ENCODE measurements at places on chromosomes 6 and 20.
A peak's percentile ranks its signal among the peaks of the same experiment; 100 is the strongest.

DNA sequence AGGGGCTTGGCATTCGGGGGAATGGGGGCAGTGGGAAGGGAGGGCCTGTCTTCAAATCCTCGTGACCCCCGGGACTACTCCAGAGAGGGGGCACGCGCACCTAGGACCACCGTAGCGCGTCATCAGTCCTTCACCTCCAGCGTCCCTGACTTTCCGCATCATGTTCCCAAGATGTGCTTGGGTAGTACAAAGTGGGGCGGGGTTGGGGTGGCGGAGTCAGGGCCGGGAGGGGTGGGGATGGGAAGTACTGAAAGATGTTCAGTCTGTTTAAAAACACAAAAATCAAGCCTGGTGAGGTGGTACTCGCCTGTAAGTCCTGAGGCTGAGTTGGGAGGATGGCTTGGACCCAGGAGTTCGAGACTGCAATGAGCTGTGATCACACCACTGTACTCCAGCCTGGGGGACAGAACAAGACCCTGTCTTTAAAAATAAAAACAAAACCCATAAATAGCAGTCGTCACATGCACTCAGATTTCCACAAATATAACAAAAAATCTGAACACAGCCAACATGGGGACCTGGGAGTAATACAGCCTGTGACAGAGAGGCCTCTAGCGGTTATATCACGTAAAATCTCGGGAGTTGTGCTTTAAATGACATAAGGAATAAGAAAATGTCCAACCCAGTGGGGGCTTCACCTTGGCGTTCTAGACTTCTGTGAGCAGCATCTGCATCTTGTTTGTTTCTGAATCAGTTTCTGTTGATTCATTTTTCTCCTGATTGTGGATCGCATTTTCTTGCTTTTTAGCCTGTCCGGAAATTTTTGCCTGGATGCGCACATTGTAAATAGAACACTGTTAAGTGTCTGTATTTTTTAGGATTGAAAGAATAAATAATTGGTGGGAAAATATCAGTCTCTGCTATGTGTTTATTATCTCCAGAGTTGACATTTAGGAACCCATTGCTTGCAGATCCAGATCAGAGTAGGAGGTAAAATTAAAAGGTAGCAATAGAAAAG is 698 bp upstream of the LRP11 start:
- DNase-seq, result peak; percentile 86

DNA sequence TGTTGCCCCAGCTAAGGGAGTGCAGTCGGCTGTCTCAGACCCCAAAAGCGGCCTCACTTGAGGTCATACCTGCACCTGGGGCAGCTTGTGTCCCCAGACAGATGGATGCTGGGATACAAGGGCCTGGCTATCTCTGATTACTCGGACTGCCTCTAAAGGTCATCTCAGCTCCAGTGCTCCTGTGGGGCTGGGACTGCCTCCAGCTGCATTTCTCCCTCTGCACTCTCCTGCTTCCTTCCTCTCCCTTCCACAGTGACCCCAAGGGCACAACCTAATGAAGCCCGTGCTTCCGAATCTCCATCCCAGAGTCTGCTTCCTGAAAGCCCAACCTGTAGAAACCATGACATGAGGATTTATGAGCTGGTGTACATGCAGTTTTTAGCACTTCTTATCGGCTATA is 22.8 kb upstream of the OCSTAMP start:
- no peak for DNase-seq

DNA sequence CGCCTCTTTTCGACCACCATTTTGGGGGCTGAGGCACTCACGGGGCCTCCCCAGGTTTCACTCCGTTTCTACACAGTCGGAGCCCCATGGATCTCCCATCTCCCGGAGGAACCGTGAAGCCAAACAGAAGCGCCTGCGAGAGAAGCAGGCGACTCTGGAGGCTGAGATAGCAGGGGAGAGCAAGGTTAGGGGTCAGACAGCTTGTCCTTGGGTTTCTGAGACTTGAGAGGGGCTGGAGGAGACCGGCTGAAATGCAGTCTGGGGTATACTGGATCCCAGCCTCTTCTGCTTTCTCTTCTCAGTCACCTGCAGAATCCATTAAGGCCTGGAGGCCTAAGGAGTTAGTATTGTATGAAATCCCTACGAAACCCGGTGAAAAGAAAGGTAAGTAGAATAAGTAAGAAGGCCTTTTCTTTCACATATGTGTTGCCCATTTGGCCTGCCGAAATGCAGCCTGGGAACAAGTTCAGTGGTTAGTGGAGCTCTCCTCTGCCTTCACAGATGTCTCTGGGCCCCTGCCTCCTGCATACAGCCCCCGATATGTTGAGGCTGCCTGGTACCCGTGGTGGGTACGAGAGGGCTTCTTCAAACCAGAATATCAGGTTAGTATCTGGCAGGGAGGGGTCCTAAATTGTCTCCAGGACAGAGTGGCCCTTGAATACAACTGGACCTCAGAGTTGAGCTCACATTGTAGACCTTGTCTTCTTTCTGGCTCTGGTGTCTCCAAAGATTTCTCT is 984 bp downstream of the VARS2 start:
- no peak for DNase-seq

DNA sequence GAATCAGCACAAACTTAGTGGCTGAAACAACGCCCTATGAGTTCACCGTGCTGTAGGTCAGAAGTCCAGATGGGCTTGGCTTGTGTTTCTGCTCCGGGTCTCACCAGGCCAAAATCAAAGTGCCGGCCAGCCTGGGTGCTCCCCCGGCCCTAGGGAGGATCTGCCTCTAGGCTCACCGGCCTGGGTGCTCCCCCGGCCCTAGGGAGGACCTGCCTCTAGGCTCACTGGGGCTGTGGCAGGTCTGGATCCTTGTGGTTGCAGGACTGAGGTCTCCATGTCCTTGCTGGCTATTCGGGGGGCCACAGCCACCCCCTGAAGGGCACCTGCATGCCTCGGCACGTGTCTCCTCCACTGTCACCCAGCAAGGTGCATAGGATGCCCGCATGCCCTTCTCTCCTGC is 216.3 kb downstream of the TAF4 start:
- no peak for DNase-seq

DNA sequence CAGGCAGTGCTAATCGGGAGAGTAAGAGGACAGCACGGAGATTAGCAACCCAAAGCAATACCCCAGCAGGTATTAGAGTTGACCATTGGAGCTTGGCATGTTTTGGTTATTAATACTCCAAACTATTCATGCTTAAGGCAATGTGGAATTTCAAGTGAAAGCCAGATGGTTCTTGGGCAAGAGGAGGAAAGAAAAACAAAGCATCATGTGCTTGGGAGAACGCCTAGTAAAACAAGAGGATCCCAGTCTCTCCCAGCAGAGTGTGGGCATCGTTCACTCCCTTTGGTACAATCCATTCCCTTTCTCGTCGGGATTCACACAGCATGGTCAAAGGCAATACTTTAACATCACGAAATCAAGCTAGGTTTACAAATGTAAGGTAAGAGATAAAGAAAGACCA is 349.8 kb downstream of the PRKN start:
- DNase-seq, result peak; percentile 88

DNA sequence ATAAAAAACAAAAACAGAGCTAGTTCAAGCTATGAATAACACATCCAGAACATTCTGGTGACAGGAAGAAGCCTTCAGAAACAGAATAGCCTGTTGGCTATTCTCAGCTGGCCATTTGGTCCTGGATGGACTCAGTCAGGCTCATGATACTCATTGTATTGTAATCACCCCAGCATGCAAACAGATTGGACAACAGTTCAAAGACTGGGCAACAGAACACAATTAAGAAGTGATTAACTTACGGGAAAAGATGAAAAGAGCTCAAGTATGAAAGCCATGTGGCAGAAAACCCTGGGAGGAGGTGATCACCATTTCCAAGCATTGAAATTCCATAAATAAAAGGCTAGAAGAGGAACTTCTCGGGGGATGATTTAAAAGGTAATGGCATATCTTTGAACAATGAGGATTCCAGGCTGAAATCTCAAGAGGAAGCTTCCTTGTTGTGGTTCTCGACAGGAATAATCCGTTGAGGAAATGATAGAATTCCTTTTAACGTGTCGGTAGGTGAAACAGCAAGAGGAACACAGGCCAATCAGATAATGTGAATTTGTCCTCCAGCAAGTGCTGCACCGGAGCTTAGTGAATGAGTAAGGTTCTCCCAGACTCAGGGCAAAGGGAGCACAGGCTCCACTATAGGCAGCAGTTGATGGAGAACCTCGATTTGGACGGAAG is 172.4 kb downstream of the BCAS1 start:
- no peak for DNase-seq

- DNase-seq, result no peak
These were observed 107.8 kb downstream of the TOX2 start for GRCh38 chr20:44022464-44022863.

GRCh38 chr20:875115-875514 is 41.0 kb downstream of the ANGPT4 start:
- no peak for DNase-seq

DNA sequence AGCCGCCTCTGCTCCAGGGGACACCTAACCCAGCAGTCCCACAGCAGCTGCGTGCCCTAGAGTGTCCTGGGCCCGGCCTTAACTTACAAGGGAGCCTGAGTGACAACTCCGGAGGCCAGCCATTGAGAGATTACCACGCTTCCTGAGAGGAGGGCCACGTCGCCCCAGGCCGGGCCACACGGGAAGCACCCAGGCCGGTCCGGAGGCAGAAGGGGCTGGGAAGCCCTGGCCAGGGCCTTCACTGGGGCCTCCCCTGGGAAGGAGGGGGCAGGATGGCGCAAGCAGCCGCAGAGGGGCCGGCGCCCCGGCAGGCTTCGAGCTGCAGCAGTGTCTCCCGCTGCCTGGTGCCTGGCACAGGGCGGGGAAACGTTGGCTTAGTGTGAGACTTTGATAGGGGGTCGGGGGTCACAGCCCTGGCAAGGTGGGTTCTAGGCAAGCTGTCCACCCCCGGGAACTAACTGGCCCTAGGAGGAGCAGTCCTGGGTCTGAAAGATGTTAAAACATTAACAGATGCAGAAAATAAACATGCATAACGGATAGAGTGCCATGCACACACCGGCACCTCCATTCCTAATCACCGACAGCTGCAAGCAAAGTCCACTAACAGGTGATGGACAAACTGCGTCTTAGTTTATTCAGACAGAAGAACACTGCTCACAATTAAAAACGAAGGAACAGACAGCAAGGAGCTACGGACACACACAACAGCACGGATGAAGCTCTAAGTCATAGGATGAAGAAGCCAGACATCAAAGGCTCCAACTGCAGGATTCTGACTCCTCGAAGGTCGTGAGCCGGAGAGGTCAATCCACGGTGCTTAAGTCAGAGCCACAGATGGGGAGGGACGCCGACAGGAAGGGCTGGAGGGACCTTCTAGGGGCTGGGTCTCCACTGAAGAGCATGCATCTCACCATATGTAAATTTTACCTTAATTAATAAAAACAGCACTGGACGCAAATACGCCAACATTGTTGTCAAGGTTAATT is 17.4 kb downstream of the CHRNA4 start:
- no peak for DNase-seq

DNA sequence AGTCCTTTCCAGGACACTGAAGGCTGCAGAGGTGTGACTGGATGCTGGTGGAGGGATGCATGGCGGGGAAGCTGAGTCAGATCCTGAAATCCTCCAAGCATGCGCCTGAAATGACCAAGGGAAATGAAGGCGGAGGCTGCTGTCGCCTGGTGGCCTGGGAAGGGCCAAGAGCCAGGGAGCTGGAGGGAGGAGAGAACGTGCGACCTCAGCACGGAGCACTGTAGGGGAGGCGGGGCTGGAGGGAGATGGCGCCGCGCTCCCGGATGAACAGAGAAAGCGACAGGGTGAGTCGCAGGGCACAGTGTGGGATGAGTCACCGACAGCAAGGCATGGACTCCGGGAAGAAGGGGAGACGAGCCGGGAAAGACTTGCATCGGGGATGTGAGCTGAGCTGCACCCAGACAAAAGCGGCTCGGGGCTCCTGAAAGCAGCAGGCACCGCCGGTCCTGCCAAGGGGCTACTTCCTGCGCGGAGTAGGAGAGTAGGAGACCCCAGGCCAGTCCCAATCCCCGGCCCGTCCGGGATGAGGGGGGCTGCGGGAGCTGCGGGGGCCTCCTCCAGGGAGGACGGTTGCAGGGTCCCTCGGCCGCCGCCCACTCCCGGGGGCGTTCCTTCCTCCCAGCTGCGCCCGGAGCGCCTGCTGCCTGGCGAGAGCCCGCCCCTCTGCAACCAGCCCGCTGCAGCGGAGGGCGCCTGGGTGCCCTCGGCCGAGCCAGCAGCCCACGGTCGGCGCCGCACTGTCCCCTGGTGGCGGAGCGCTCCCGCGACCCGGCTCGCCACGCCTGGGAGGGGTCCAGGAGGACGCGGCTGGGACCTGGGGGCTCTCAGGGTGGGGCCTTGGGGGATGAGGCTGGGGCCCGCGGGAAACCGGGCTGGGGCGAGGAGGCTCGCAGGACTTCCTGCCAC is 11.0 kb upstream of the NQO2 start:
- DNase-seq, result peak; percentile 98

GRCh38 chr6:110190726-110191125 is 10.5 kb downstream of the CDC40 start:
- no peak for DNase-seq

- DNase-seq, result peak; percentile 94
These were observed 253.2 kb downstream of the UST start for GRCh38 chr6:148999929-149000468.

All from foreskin fibroblast (primary cell).